Renal cortical epithelial cell (primary cell): ENCODE measurements at places on chromosomes 2 and 18. TPM values are rescaled to one million over a fixed set of nuclear protein-coding genes. Genes with fewer than 3 reads are reported as not detected.
A peak's percentile ranks its signal among the peaks of the same experiment; 100 is the strongest.

DNA sequence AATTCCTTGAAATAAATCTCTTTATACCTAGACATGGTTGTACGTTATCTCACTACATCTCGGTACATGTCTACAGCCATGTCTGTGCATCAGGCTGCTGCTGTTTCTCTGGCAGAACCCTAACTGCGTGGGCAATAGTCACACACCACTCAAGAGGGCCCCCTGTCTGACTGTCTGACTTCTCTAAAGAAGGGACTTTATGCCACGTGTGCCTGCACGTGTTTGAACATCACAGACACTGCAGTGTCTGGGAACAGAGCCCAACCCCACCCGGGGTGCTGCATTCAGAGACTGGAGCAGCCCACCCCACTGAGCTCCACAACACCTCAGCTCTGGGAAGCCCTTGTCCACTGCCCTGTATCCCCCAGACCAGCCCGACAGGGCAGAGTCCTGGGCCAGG lies 55.0 kb downstream of the KIF1A start:
- no peak for DNase-seq

DNA sequence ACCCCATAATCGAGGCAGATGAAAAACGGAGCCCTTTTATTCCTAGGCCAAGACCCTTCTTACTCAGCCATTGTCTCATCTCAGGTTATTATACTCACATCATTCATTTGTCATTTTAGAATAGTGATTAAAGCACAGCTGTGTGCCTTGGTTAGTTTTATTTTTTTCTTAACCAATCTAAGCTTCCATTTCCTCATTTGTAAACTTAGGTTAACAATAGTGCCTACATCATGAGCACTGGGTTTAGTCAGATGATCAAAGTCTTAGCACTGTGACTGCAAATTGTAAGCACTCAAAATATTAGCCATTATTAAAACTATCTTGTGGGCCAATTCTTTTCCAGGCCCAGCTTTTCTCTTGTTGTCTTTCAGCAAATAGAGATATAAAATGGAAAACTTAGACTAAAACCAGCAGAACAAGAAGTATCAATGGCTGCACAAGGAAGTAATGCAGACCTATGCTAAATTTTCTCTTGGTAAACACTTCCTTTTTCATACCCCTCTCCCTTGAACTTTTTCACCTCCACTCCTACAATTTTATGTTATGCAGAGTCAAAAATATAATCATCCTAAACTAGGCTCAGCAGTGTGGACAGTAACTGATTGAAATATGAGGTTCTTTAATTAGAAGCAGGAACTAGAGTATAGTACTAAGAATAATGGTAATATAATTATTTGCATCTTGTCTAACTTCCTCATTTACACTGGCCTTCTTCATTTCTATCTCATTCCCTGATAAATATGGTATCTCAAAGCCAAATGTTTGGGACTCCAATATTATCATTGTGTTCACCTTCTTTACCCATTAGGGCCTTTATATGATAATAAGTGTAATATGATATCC lies 21.5 kb upstream of the GALNT3 start:
- no peak for DNase-seq

Gene KIDINS220
- total RNA-seq: 47.2 and 86.1 TPM in 2 replicates

DNA sequence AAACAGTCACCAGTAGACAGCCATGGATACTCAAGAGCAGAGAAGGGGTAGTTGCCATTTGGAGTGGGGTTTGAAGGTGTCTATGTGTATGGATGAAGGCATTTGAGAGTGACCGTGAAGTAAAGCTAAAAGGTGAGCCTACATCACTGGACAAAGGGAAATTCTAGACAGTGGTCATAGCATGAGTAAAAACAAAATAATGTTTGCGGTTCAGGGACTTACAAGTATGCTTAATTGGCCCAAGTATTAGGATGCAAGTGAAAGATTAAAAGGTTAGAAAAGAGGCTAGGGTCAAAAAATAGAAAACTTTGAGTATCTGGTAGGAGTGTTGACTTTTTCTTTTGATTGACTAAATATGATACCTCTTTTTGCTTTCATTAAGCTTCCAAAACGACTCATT lies 238.1 kb upstream of the SLC8A1 start:
- peak; percentile 56 for DNase-seq

DNA sequence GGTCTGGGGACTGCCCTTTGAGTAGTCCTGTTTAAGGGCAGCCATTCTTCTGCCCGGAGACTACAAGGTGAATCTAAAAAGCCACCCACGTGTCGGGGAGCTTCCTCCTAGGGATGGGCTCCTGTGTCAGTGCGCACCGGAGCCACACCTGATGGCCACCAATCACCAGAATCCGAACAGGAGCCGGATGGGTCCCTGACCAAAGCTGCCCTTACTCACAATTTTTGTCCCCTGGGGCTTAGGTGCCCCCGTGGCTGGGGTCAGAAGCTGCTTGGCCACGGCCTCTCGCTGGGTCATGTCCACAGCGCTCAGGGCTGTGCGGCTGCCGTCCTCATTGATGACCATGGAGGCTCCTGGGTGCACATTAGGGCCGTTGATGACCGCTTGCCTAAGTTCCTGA lies 30.9 kb downstream of the POLR1A start:
- DNase-seq: no peak

GRCh38 chr2:127406454-127406853 lies 11.8 kb upstream of the PROC start:
- no peak for DNase-seq

Gene LONRF2
- 0.17 and 0.35 TPM in 2 replicates for total RNA-seq

Gene SPDYA
- total RNA-seq: 0.69 and 3.5 TPM in 2 replicates

DNA sequence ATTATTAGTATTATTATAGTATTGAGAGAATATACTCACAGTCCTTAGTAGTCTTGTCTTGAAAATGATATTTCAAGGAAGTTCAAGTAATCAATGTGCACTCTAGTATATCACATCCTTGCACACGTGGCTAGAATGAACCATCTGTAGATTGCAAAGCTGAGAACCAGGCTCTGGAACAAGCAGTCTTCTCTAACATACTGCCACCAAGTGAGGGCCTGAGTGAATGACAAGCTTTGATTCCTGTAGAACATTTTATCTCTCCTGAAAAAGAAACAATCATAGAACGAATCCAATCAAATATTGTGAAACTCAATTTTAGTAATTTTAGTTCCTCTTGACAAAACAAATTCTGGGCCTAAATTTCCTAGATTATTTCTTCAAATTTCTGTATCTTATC lies 55.3 kb upstream of the SULT1C3 start:
- peak; percentile 29 for DNase-seq

Gene ASXL3
- 0.05 and 0.87 TPM in 2 replicates for total RNA-seq

Gene SLC9A2
- 0.25 and 6.4 TPM in 2 replicates for total RNA-seq

Gene MALL
- 9.7 and 60.8 TPM in 2 replicates for total RNA-seq

- DNase-seq: no peak
Observed at GRCh38 chr2:132586101-132586511, 83.9 kb downstream of the LYPD1 start.

Gene WNT6
- total RNA-seq: 3.5 TPM in 1 of 2 replicates, not detected in the other

DNA sequence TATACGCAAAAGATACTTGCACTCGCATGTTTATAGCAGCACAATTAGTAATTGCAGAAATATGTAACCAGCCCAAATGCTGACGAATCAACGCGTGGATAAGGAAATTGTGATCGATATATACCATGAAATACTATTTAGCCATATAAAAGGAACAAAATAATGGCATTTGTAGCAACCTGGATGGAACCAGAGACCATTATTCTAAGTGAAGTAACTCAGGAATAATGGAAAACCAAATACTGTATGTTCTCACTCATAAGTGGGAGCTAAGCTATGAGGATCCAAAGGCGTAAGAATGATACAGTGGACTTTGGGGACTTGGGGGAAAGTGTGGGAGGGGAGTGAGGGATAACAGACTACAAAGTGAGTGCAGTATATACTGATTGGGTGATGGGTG lies 1008.0 kb upstream of the CRIM1 start:
- no peak for DNase-seq

DNA sequence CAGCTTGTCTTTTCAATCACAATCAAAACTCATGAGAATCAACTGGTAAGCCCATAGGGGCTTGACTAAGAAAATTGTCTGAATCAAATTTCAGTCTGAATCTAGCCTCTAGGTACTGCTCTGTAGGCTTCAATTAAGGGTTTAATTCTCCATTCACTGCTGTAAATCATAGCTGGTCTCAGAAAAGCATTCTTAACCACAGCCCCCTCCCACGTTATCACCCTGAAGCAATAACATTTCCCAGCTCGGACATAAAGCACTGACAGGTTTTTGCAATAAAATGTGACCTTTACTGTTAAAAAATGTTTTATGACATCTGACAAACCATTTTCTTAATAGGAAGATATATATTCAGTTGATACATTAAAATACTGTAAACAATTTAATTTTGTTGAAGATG lies 55.0 kb downstream of the LRP1B start:
- no peak for DNase-seq

DNA sequence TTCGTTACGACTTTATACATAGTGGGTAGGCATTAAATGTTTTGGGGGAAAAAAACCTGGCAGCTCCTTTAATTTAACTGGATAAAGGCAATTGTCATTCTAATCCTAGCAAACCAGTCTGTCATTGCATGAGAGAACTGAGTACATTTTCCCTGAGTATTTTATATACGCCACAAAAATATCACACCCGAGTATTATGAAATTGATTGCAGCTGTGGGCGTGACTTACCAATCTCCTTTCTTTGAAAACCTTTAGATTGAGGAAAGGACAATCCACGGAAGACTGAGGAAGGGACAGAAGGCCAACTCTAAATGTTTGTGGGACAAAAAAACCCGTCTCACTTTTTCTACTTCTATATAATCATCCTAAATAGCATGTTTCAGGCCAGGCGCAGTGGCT lies 9.0 kb downstream of the TM4SF20 start:
- DNase-seq: no peak

GRCh38 chr2:42906557-42907411 lies 114.4 kb upstream of the HAAO start:
- DNase-seq: peak; percentile 94

Gene MC4R
- total RNA-seq: not detected in 2 replicates

DNA sequence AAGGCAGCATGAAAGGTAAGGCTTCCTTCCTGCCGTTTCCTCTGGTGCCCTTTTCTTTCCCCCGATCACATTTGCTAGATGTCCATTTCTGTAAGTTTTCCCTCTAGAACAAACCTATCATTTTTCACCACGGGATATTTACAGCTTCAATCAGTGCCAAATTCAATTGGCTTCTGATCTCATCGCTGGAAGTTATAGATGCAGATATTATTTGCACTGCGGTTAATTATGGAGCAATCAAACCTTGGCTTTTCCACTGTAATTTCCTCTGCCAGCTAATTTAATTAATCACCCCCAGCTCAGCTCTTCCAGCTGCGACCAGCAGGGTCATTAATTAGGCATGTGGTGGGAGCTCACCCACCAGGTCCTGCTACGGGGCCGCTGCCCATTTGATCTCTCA lies 86.1 kb downstream of the GBX2 start:
- no peak for DNase-seq

Gene CDH20
- not detected in 2 replicates for total RNA-seq

Gene ASPRV1
- 0.20 TPM in 1 of 2 replicates, not detected in the other for total RNA-seq

DNA sequence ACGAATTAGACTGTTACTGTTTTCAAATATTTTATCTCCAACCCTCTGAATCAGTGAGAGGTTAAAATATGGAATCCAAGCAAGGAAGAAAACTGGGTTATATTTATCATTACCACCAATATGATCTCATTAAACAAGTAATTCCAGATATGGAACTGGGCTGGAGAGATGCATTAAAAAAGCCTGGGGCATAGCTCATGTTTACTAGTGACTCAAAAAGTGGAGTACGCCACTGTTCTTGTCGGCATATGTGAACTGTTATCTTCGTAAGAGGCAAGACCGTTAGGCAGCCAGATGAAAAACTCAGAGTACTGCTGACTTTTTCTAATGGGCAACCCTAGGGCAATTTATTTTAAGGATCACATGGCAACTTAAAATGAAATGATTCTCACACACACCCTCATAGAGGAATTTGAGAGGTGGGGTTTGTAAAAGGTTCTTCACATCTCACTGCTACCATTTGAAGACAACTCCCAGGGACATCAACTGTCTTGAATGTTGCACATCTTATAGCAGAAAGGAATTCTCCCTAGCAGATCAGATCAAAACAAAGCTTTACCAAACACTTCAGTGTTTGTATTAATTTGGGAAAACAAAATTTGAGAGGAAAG lies 105.2 kb upstream of the TFCP2L1 start:
- no peak for DNase-seq

Gene ECEL1
- 0.65 TPM in 1 of 2 replicates, not detected in the other for total RNA-seq

- peak; percentile 54 for DNase-seq
Observed at GRCh38 chr2:72895759-72896281, 8.6 kb downstream of the SPR start.

- DNase-seq: no peak
Observed at GRCh38 chr18:79887181-79888000, 64.1 kb downstream of the SLC66A2 start.

DNA sequence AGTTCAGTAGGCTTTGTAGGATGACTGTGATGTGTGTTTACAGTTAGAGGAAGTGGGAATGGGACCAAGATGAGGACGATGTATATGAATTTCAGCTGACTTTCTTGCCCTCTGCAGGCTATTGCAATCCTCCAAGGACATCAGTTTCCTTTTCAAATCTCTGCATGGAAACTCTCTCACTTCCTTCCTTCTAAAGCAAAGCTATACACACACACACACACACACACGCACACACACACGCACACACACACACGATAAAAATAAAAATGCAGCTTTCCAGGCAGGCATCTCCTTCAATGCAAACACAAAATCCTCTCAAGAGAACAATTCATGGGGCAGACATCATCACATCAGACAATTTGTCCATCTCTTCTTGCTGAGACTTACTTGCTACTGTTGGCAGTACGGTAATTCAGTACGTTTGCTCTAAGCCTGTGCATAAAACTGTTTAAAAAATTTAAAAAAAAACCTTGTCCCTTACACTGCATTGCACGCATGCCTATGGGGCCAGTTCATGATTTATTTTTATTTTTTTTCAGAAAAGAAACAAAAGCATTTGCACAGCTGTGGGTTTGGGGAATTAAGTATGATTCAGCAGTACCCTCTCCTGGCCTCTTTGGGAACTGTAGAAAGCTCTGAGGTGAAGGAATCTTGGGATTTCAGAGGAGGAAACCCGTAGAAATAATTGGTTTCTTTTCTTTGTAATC lies 27.1 kb upstream of the ICOS start:
- peak; percentile 47 for DNase-seq

DNA sequence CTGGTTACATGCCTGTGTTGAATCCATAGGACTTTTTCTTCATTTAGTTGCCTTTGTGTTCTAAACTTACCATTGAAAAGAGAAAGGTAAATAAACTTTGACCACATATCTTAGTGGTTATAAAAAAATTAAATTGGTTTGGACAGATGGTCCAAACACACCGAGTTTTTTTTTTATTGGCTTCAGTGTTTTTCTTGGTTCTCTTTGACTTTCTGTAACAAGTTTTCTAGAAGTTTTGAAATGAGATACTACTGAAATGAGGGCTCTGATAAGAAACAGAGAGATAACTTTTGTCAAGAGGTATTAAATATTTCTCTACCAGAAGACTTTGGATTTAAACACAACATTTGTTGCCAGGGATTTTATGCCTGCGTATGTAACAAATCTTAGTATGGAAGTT lies 20.7 kb downstream of the SPTBN1 start:
- no peak for DNase-seq
